ENCODE measurements at places on chromosomes 16 and 17.

DNA sequence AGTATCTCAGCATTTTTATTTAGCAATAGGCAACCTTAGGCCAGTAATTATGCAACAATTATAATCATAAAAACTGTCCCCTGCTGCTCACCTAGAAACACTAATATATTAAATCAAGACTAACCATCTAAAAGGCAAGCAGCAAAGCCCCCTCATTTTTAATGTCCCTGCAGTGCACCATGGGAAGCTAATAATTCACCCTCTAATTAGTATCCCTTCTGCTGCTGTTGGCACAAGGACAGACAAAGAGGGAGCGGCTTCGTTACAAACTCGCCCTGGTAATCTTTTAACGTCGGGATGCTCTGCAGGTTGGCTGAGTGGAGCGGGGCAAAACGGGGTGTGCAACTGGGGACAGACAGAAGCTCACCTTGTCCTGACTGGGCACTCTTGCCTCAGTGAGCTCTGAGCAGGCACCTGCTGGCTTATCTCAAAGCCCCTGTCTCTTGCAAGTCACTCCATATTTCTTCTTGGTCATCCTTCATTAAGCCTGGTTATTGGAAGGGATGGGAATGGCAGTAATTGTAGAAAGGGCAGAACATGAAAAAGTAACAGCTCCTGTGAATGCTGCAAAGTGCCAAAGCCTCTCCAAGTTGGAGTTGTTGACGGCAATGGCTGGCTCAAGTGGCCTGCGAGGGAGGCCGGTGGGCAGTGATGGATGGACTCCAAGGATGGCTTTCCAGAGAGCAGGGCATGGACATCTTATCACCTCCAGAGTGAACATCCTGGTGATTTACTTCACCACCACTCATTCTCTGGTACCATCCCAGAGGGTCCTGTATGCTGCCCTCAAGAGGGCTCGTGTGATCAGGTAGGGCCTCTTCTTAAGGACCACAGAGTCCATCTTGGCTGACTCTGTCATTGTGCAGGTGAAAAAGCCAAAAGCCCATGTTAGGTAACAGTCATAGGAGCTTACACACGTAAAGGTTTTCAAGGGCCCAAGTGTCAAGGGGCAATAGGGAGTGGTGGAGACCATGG lies 219.6 kb upstream of the N4BP1 start:
- DNase-seq, result no peak

DNA sequence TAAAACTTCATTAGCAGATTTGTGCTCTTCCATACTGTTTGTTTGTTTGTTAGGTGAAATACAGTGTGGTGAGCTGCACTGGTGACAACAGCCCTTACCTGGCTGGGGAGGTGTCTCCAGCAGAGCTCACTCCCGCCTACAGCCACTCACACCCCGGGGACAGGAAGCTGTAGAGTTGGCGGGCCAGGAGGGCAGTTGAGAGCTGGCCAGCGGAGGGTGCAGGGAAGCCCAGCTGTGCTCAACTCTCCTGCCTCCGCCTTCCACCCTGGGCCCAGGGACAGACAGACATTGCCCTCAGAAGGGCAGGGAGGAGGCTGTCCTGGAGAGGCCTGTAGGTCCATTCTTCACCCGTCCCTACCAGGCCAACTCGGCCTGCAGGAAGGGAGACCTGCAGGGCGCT lies 48.6 kb upstream of the PVALEF start:
- DNase-seq, result no peak

DNA sequence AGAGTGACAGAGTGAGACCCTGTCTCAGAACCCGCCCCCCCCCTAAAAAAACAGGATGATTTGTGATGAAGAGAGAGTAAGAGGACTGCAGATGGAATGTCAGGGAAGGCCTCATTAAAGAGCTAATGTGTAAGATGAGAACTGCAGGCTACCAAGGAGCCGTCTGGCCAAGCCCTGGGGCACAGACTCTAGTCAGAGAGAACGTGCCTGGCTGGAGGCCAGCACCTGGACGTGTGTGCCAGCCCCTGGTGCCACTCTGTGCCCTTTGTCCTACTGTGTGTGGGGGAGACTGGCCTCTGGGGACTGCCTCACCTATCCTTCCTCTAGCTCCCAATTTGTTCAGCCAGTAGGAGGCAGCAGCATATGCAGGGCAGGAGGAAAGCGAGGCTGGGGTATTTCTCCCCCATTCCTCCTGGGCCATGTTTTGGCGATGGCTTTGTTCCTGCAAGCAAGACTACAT lies 37.1 kb downstream of the KNOP1 start:
- no peak for DNase-seq

DNA sequence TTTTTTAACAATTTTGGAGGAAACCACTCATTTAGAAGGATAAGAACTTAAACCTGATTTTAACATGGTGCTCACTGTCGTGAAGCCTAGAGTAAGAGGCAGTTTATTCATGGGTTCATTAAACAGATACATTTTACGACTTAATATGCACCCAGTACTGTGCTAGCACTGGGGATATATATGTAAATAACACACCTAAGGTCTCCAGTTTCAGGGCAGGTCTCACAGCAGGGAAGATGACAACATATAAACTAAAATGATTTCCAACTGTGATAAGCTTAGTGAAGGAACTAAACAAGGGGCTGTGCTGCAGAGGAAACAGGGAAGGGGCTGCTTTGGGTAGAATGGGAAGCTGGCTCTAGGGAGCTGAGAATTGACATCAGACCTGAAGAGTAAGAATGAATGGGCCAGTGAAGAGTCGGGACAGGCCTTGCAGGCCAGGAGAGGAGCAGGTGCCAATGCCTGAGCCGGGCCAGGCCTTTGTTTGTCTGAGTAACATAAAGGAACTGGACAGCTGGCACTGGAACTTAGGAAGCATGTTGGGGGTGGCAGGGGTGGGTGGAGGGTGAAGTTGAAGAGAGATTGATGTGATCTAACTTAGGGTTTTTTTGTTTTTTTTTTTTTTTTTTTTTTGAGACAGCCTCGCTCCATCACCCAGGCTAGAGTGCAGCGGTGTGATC lies 12.1 kb downstream of the NT5M start:
- DNase-seq, result peak; percentile 38

GRCh38 chr16:75222271-75222783 lies 3.5 kb downstream of the CTRB1 start:
- DNase-seq, result no peak

DNA sequence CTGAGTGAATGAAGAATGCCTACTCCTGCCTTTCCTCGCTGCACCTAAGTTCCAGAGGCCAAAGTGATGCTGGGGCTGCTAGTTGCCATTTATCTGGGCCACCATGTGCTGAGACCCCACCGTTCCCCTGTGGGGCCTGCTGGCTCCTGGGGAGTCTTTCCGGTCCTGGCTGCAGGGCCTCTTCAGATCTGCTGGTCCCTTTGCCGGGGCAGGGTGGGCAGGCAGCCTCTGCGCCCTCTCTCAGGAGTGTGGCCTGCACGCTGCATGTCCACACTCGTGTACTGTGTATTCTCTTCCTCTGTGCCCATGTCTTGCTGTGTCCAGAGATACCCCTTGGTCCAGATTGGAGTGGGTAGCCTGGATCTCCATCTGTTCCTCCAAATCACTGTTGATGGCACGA lies 151.8 kb upstream of the MED13 start:
- DNase-seq, result no peak

- no peak for DNase-seq
These were observed 33.7 kb upstream of the CCL2 start for GRCh38 chr17:34221411-34221810.

- no peak for DNase-seq
These were observed 9.0 kb upstream of the GGA2 start for GRCh38 chr16:23519282-23519681.

Measured in activated CD8-positive, alpha-beta memory T cell treated with anti-CD3 and anti-CD28 coated beads, Interleukin-2, amount 50 U/mL, for 48 hours (primary cell).